ENCODE measurements at places on chromosomes 6 and 20.

- no peak for DNase-seq
Measured at GRCh38 chr6:24126586-24127192, 674 bp downstream of the NRSN1 start.

DNA sequence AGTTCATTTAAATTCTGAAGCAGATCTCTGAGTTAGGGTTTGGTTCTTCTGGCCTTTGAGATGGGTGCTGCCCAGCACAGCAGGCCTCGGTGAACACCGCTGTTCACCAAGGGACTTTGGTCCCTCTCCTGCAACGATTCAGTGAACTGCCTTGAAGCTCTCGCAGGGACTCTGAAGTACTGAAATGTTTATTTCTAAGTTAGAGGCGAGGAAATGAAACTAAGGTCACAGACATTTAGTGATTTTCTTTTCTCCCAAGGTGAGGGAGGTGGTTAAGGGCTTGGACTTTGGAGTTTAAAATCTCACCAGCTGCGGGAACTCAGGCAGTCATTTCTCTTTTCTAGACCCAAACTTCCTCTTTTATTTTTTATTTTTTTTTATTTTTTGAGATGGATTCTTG lies 26.2 kb downstream of the E2F3 start:
- no peak for DNase-seq

DNA sequence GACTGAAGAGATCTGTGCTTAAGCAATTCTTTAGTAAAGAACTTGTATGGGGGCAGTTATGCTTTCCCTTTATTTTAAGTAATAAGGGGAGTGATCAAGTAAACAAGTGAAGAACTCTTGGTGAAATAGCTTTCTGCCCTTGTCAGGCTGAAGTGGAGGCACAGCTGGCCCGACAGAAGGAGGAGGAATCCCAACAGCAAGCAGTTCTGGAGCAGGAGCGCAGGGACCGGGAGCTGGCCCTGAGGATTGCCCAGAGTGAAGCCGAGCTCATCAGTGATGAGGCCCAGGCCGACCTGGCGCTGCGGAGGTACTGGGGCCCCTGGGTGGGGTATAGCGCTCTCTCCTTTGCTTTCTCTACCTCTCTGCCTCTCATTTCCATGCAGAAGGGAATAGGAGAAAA lies 143.3 kb downstream of the MYO6 start:
- no peak for DNase-seq

GRCh38 chr6:161809971-161810370 lies 536.1 kb upstream of the AGPAT4 start:
- DNase-seq: no peak

GRCh38 chr6:125746019-125746414 lies 3.4 kb upstream of the HEY2 start:
- DNase-seq: no peak

DNA sequence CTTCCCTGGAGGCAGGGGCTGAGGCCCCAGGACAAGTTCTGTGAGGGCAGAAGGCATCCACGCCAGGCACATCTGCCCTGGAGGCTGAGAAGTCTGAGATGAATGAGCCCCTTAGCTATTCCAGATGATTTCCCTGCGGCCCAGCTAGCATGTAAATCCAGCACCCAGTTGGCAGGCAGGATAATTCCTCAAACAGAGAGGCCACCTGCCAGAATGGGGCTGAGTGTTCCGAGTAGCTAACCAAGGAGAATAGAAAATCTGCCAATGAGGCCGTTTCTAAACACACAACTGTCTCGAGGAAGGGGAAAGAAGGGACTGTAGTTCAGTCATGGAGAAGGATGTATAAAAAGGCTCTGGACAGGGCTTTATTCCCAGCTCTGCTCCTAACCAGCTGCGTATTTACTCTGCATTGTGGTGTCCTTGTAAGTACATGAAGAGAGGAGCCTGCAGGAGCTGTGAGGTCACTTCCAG lies 211.4 kb upstream of the CDYL start:
- no peak for DNase-seq

DNA sequence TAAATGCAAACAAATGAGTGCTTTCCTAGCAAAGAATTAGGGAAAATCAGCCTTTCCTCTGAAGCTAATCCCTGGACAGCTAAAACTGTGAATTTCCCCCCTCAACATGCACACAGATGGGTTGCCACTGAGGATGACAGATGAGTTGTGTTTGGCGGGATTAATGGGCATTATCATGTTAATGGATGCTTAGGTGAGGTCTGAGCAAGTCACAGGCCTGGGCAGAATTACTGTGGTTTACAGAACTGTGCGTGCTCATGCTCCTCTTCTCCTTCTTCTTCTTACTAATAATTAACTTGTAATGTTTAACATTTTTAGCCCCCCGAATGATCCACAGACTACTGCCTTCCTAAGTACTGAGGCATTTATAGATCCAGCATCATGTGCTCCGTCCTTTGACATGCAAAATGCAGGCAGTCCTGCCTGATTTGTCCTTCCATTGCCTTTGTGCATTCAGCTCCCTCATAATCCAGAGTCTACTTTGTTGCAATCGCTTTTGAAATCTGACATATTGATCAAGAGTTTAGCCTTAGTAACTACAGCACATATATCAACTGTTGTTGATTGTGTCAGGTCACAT lies 753.4 kb upstream of the MMS22L start:
- DNase-seq: no peak

DNA sequence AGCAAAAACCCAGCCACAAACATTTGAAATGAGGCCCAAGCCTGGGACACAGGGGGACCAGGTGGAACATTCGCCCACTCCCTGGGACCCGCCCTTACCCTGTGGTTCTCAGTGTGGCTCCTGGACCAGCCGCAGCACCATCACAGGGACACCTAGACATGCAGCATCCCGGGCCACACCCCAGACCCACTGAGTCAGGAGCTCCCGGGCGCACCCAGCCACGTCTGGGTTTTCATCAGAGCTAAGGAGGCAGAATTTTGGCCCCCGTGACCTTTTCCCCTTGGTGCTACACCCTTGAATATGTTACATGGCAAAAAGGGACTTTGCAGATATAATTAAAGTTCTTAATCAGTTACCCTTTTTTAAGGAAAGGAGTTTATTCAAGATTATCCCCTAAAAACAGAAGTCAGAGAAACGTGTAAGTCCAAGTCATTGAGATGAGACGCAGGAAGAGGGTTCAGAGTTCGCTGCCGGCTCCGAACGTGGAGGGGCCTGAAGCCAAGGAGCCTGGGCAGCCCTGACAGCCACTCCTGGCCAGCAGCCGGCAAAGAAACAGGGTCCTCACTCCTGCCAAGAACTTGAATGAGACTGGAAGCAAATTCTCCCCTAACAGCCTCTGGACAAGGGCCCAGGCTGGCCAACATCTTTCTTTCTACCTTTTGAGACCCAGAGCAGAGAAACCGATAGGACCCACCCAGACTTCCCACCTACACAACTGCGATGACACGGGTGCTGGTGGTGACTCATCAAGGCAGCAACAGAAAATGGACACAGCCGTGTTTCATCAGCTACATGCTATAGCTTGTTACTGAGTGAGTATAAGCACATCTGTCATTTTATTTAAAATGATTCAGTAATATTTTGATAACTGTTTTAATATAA lies 25.3 kb downstream of the BFSP1 start:
- no peak for DNase-seq

DNA sequence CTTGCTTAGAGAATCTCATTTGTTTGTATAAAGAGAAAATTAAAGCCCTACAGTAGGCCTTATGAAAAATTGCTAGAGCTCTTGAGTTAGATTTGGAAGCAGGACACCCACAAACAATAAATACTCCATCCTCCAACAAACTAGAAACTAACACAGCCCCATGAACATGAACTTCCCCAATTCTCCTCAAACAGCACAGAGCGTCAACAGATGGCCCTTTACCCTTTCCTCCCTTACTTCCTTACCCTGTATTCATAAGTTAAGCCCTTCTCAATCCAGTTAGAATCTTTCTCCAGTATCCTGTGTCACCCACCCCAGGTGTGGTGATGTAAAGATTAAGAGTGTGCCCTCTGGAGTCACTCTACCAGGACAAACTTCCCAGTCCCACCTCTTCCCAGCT lies 113.7 kb downstream of the UNC5CL start:
- no peak for DNase-seq

DNA sequence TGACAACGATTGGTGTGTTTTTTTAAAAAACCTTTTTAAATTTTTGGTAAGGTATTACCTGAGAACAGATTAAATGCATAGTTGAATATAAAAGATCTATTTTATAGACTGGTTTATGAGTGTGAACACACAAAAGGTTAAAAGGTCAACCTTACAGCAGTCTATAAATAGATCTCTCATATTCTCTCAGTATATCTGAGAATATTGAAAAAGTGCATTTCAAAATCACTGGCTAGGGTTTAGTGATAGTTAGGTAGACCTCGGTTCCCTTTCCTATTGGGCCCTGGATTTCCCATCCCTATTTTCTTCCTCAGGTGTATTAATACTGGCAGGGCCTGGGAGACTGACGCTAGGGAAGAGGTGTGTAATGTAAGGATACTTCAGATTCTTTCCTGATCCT lies 723 bp upstream of the ZNF451 start:
- DNase-seq: no peak

- no peak for DNase-seq
Measured at GRCh38 chr20:58344741-58345140, 35.2 kb downstream of the RAB22A start.

DNA sequence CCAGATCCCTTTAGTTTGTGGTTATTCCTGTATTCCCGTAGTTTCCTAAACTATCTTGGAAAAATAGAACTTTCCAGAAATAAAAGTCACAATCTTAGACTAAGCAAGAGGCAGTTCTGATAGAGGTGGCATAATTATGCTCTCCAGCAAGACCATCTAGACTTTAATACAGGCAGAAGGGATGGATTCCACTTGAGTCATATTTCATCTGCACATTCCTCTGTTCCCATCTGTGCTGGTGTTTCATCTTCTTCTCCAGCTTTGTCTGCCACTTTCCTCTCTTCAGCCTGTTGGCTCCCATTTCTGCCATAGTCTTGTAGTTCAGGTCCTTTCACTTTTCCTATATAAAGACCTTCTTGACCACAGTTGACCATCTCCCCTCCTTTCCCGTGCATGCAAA lies 102.9 kb downstream of the SOBP start:
- no peak for DNase-seq

GRCh38 chr6:164378330-164378729 lies 931.1 kb downstream of the C6orf118 start:
- DNase-seq: peak; percentile 95

DNA sequence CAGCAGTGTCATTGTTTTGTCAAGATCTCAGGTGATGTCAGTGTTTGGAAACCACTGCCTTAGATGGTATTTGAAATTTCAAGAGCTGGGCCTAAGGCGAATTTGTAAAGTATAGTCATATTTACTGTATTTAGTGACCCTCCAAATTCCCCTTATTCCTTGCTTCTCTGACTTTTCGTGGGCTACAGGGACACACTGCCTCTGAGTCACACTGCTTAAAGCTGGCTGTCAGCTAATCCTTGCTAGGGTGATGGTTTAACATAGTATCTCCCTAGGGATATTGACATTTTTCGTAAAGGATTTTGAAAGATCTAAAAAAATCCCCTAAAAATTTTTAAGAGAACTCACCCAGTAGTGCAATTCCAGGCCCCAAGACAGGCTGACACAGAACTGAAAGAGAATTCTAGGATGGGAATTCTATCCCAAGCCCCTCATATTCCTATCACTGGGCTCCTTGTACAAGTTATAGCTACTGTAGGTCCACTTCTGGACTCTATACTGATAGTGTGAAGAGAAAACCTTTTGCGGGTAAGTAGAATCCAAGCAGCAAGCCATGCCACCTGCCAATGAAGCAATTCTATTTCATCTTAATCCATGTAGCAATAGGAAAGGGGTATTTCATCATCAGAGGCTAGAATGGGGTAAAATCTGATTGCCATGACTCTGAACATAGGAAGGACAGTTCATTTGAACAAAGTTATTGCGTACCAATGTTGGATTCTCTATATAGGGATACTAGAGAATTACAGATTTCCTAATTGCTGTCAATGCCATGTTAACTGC lies 4.3 kb downstream of the BMP6 start:
- no peak for DNase-seq

DNA sequence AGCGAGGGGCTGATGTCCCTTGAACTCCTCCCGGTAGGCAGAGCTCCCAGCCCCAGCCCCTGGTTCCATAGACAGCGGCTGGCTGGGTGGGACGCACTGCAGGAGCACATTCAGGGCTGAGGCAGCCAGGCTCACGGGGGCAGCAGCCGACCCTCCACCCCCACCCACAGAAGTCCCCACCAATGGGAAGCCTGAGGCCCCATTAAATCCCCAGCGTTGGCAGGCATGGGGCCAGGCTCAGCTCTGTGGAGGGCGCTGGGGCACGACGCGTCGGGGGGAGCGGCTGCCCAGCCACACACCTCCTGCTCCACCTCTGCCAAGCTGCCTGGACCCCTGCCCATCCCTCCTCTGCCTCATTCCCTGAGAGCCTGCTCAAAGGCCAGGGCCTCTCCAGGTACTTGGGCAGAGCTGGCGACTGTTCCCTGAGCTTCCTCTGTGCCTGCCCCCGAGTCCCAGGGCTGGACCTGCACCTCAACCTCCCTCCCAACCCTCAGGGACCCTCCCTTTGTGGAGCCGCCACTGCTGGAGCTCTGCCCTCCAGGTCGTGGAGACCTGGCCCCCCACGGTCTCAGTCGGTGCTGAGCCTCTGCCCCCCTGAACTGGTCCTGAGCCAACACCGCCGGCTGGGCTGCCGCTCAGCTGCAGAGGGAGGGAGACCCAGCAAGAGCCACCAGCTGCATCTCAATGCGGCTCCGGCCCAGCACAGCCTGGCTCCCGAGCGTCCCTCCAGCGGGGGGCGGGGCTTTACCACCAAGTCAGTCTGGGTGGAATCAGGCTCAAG lies 9.1 kb downstream of the CHRNA4 start:
- DNase-seq: no peak

DNA sequence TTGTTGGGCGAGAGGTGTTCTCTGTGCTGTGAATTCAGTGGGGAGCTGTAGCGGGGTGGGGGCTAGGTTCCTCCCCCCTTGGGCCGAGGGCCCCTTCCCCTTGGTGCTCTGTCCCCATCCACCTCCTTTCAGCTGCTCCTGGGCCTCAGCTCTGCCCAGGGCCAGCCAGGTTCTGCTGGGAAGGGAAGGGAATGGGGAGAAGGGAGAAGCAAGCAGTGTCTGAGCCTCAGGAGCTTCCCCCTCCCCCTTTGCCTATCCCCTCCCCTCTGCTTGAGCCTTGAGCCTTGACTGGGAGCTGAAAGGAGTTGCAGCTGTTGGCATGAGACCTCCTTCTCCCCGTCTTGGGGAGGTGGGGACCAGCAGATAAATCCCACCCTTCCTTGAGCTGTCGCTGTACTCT lies 576 bp upstream of the RRP36 start:
- DNase-seq: no peak

DNA sequence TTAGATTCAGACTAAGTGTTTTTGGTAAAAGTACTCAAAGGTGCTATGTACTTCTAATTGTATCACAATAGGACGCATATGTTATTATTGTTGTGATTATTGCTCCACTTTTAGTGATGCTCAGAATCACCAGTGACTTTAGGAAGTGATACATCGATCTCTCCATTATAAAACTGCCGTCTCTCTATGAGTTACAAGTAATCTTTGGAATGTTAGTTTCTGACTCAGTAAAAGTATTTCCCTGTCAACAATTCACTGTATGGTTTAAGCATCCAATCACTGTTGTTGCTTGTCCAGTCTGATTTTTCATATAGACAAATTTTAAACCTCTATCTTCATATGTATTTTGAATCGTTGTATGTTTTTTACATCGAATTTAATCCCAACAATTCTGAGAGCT lies 9.4 kb downstream of the DCBLD1 start:
- DNase-seq: no peak
